Occipital lobe (tissue), 3 donors: ENCODE measurements at places on chromosomes 1 and 21. TPM values are rescaled to one million over a fixed set of nuclear protein-coding genes. Genes with fewer than 3 reads are reported as not detected.

Gene IL23R
- not detected for total RNA-seq

Gene CFHR4
- 0.31 TPM for total RNA-seq

DNA sequence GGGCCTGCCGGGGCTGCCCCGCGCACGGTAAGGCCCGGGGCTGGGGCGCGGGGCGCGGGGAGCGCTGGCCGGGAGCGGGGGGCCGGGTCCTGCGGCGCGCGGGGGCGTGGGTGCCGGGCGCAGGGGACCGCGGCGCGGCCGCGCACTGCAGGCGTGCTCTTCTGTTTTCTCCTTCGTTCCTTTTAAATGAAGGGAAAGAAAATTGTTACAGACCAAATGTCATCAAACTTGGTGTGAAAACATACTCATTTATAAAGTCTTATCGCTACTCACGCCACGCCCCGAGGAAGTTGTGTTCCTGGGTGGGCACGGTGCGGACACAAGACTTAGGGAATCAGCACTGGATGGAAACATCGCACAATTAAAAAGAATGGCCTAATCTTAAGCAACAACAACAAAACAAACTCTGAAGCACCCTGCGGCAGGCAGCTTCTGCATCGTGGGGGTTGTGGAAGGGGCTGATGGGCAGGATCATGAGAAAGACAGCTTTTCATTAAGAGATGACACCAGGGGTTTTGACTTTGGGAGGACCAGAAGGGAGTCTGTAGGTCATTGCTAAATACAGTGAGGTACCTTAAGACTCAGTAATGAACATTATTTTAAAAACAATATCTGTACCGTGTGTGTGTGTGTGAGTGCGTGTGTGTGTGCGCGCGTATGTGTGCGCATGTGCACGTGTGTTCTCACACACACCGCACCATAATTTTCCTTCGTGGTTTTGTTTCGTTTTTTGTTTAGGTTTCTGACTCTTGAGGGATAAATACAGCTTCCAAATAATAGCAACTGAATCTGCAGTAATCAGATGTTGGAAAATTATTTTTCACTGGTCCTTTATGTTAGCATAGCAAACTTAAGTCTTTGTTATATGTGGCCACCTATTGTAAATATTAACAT lies 548 bp downstream of the B3GALT5 start:
- DNase-seq, result no peak

DNA sequence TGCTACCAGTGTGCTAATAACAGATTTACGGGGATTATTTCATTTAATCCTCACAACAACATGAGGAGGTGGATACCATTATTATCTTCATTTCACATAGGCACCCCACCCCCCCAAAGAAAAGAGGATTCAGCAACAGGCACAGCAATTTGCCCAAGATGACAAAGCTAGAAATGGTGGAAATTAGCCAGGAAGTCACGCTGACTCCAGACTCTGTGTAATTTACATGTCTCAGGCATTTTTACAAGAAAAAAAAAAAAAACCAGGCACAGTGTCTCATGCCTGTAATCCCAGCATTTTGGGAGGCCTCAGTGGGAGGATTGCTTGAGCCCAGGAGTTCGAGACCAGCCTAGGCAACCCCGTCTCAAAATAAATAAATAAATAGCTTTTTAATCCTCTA lies 37.5 kb upstream of the PRDM2 start:
- no peak for DNase-seq

- DNase-seq, result no peak
These were observed 95.5 kb upstream of the SGIP1 start for GRCh38 chr1:66438501-66438900.

DNA sequence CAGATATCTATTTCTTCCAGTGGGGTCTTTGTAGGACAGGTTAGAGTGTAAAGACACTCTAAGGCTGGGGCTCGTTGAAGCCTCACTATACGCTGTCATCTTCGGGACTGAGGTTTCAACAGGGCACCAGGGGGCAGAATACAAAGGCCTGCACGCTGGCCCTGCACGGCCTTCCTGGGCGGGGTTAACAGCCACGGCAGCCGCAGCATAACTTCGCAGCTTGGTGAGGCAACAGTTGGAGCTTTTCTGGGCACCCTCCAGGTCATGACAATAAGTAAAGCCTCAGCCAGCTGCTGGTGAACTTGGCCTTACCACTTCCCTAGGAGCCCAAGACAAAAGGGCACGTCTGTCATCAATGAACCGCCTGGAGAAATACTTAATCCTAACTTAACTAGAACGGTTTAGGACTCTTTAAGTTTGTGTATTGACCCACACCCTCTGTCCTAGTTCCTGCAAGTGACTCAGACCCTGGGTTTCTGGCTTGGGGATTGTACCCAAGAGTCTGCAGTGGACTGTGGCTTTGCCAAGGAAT lies 2.3 kb upstream of the RUNX1 start:
- DNase-seq, result peak; percentile 17

GRCh38 chr1:29196863-29197589 lies 15.3 kb upstream of the SRSF4 start:
- DNase-seq, result no peak

GRCh38 chr1:241722947-241723346 lies 70.9 kb downstream of the WDR64 start:
- no peak for DNase-seq

Gene RPE65
- 0.16 TPM for total RNA-seq

GRCh38 chr1:11335417-11336056 lies 62.5 kb downstream of the UBIAD1 start:
- no peak for DNase-seq

DNA sequence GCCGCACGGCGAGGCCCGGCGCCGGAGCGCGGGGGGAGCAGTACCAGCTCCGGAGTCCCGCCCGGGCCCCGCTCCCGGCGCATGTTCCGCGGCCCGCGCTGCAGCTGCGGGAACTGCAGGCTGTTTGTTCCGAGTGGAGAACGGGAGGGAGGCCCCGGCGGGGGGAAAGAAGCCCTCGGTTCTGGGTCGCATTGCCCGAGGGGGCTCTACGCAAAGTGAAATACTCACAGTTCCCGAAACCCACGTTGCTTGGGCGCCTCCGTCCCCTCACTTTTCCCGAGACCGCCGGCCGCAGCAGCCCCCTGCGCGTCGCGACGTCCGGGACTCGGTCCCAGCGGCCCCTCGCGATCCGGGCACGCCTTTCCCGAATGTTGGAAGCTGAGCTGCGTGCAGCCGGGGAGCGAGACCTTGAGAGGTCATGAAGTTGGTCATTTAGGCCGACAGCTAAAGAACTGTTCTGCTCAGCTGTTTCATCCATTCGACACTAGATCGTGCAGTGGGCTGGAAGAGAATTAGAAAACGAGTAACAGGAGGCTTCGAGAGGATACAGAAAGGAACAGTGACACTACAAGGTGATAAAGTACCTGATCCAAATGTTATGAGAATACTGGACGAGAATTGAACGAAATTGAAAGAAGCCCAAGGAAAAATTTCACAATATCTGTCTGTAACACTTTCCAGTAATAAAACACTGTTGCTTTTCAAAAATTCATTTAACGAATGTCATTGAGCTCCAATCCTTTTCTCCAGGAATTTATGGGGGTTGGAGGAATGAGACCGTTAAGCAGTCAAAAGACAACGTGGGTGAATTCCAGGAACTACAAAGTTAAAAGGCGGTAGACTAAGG lies 657 bp upstream of the LIN9 start:
- DNase-seq, result peak; percentile 38

- DNase-seq, result peak; percentile 74
These were observed at the start of gene C2CD4D for GRCh38 chr1:151839457-151840403. C2CD4D (minus strand) TSS chr1:151839820; CDS start chr1:151838989, 831 bp downstream.

- no peak for DNase-seq
These were observed 187.3 kb upstream of the DMRTA2 start for GRCh38 chr1:50610563-50610962.

- DNase-seq, result no peak
These were observed 46.4 kb upstream of the ENAH start for GRCh38 chr1:225699336-225699735.

Gene PLPPR5
- total RNA-seq, result 76.6 TPM

GRCh38 chr1:177884479-177885021 lies 85.3 kb downstream of the SEC16B start:
- no peak for DNase-seq

- DNase-seq, result no peak
These were observed 477.6 kb upstream of the DEPDC1 start for GRCh38 chr1:68974447-68974846.
